EL (cell line): ENCODE measurements at places on chromosomes 1 and 21.
A peak's percentile ranks its signal among the peaks of the same experiment; 100 is the strongest.

DNA sequence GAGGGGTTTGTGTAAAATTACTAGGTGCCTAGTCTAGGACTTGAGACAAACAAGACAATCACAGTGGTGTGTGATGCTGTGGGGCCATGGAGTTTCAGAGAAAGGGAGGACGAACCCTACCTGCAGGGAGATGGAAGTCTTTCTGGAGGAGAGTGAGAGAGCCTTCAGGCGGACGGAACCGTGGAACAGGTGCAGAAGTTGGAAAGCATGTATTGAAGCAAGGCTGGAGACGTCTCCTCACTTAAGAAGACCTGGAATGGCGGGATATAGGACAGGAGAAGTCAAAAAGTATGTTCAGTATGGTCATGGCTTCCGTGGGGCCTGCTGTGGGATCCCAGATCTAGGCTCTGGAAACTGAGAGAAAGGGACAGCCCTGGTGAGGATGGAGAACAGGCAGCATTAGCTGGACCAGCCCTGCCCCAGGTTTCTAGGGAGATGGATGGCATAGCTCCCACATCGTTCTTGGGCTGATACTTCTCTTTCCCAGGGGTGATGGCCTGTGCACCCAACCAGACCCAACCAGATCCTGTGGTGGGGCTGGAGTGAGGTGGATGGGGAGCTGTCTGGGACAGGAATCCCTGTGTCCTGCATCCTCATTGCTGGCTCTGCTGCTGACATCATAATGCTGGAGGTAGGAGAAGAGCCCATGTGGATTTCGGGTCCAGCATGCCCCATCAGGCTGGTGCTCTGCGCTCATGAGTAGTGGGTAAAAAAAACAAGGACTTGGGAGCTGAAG, 15.0 kb upstream of the LRP8 start:
- no peak for DNase-seq

- no peak for DNase-seq
These were observed 2.6 kb downstream of the TEDDM1 start for GRCh38 chr1:182397653-182398393.

DNA sequence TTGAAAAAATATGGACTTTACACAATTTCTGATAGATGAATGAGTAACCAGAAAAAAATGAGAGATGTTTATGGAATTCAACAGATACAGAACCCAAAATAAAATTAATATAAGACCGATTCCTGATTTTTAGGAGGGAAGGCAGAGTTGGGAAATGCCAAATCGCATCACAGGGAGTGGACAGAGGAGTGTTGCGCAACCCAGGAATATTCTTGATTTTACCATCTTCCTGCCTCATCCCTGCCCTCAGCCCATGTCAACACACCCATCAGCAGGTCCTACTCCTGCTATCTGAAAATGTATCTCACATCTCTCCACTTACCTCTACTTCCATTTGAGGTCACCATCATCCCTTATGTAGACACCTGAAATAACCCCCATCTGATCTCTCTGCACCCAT, 221.0 kb downstream of the DSCAM start:
- DNase-seq = no peak

- no peak for DNase-seq
These were observed 97.3 kb upstream of the DPT start for GRCh38 chr1:168826269-168826668.

DNA sequence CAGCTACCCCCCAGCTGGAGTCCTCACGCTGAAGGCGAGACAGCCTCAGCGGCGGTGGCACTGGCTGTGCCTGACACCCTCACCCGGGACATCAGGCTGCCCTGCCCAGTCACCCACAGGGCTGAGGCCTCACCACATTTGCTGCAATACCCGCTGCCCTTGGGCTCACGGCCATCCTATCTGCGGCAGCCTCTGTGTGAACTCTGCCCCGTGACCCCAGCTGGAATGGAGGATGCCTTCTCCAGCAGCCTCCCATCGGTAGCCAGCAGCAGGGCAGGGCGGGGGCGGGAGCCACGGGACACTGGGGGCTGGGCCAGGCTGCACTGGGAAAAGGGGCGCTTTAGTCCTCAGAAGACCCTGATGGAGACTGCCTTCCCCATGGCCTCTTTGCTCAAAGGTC, 112.4 kb upstream of the ZBTB40 start:
- DNase-seq = no peak

DNA sequence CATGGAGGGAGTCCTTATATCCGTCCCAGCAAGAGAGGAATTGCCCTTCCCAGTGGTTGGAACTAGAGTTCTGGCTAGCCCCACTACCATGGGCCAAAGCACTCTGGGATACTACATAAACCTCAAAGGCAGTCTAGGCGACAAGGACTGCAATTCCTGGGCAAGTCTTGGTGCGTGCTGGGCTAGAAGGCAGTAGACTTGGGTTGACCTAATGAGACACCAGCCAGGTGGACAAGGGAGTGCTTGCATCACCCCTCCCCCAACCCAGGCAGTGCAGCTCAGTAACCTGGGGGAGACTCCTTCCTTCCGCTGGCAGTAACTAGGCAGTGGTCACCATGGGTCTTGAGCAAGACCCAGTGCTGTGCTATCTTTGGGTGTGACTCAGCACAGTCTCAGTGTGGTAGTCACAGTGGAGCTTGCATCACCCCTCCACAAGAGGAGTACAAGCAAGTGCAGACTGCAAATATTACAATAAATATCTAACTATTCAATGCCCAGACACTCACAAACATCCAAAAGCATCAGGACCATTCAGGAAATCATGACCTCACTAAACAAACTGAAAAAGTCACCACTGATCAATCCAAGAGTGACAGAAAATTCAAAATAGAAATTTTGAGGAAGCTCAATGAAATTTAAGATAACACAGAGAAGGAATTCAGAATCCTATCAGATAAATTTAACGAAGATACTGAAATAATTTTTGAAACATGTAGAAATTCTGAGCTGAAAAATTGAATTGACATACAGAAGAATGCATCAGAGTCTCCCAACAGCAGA, 84.7 kb upstream of the LYPLAL1 start:
- DNase-seq = peak; percentile 94

DNA sequence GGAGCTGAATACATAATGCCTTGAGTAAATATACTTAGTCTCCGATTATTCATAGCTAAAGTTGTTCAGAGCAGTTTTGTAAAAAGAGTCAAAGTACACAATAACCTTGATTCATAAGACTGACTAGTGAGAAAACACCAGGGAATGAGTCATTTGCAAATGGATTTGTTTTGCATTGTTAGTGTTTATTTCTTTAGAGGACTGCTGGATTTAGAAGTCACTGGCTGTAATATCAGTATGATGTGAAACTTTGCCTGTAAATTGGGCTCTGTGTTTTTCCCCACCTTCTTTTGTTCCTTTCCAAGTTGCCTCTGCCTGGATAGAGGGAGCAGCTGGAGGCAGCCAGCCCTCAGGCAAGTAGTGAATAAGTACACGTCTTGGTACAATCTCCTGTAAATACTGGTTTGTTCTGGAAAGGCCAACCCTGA, 474.7 kb downstream of the NUF2 start:
- DNase-seq = peak; percentile 0

GRCh38 chr1:30668546-30669327, 54.6 kb downstream of the MATN1 start:
- peak; percentile 48 for DNase-seq

DNA sequence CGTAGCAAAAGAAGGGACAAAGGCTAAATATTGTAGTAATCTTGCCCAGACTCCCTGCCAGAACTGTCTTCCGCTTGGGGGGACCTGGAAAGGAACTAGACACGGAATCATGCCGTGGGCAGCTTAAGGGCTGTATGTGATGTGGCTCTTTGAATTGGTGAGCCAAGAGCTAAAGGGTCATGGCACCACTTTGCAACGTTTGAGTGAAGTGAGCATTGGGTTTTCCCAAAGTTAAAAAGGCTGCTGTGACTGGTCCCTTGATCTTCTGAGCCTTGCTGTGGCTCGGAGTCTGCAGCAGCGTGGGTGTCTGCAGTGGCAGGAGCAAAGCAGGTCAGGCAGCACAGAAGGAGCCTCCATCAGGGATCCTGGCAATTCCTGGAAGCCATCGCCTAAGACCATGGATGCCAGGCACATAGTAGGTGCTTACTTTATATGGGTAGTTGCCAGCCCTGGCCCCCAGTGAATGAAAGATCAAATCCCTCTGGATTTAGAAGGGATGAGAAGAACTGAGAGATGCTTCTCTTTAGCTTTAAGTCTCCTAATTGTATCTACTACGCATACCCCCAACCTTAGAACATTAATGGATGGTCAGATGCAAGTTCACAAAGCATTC, 1.8 kb downstream of the SMYD2 start:
- no peak for DNase-seq

DNA sequence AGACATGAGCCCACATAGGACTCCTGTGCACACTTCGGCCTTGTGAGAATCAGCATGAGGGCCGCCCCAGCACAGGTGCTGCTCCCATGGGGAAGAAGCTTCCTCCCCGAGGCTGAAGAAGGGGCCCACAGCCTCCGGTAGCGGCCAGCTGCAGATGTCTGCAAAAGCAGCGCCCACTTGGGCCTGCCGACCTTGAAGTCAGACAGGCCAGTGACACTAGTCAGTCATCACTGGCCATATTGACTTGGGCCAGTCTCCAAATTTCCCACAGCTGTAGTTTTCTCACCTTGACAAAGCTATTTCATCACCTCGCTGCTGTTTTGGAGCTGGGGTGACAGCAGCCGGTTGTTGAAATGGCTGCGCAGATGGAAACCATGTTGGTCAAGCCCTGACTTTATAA, 83.0 kb downstream of the RIPK4 start:
- no peak for DNase-seq

DNA sequence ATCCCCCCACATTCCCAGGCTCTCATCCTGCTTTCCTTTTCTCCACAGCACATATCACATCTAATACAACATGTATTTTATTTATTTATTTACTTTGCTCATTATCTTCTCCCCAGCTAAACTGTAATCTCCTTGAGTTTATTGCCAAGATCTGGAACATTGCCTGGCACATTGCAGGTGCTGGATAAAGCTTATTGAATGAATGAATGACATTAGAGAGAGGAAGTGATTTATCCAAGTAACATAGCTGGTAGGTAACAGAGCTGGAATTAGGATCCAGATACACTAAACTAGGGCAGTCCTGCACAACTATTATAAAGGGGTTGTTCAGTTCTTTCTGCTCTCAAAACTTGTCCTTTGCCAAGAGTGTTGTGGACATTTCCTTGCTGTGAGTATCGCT, 8.6 kb upstream of the PTAFR start:
- no peak for DNase-seq

DNA sequence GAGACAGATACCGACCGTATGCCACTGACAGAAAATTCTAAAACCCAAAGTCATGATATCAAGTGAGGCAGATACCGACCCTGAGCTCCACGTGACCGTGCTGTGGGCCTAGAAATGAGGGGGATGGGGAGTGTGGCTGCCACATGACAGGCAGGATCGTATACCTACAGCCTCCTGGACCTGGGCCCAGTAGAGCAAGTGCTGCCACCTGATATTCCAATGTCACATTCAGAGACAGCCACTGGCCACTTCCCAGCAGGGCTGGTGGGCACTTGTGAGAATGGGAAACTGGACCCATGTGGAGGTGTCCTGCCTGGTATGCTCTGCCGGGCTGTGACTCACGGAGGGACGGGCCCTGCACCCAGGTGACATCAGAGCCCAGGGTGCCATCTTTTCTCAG, 44.6 kb upstream of the CLDN14 start:
- DNase-seq = no peak

GRCh38 chr1:117327011-117327410, 40.2 kb upstream of the MAN1A2 start:
- no peak for DNase-seq

- no peak for DNase-seq
These were observed 29.8 kb upstream of the CACYBP start for GRCh38 chr1:174969977-174970376.

GRCh38 chr1:8962812-8963530, 17.3 kb downstream of the CA6 start:
- DNase-seq = peak; percentile 56

GRCh38 chr1:156625436-156626078, 6.3 kb downstream of the HAPLN2 start:
- DNase-seq = peak; percentile 36

- DNase-seq = no peak
These were observed 303.4 kb upstream of the PRMT6 start for GRCh38 chr1:106753066-106753465.

GRCh38 chr1:213864091-213864490, 123.7 kb upstream of the PROX1 start:
- DNase-seq = no peak

GRCh38 chr1:226749467-226749866, 10.4 kb upstream of the ITPKB start:
- no peak for DNase-seq

GRCh38 chr1:187121661-187122060, 292.9 kb downstream of the PLA2G4A start:
- DNase-seq = no peak

DNA sequence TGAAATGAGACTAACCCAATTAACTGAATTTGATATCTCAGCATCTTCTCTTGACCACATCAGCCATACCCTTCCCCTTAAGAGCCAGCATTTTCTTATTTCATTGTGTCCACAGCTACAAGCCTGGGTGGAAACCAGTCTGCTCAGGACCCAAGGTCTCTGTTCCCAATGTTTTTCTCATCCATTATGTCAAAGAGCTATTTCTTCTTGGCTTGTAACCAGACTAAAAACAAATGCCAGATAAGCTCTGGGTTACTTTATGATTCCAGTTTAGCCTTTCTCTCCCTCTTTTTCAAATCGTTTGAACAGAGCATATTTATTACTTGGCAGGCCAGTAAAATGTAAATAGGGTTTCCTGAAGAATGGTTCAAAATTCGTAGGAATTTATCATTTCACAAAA, 109.3 kb upstream of the SPATA6 start:
- no peak for DNase-seq

DNA sequence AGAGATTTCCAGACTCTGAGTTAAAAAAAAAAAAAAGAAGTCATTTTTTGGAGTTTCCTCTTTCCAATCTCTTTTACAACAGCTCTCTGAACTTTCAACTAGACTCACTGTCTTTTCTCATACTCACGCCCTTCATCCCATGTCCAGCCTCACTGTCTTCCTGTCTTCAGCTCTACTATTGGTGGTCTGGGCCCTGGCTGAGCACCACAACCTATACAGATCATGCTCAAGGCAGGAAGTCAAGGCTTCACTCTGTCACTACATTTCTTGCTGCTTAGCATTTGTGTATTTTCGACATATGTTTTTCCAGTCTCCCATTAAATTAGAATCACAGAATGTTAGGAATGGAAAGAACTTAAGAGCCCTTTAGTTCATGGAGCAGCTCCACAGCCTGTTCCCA, 106.4 kb upstream of the PPP2R5A start:
- DNase-seq = peak; percentile 17

DNA sequence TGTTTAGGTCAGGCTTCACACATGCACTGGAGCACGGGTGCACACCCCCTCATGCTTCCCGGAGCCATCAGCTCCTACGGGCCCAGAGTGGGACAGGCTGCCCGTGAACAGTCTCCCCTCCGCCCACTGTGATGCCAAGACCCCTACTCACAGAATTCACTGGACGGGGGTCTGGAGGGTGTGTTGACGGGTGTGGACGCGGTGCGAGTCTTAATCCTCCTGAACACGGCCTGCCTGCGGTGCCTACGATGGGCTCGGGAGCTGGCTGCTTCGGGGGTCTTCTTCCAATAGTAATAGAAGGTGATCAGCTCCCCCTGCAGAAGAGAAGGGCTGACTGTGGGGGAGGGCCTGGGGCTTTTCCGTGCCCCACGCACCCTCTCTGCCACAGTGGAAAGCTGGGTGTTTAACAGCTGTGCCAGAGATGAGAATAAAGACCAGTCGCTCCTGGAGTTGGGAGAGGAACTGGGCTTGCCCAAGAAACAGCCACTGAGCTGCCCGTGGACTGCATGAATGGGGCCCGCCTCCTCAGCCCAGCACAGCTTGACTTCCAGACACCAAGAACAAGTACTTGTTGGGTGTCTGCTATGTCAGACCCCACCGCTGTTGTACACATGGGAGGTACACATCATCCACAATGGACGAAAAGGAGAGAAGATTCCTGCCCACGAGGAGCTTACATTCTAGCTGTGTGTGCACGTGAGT, 47.9 kb downstream of the SLC45A1 start:
- no peak for DNase-seq
